ENCODE measurements at places on chromosomes 5 and 9.
A peak's percentile ranks its signal among the peaks of the same experiment; 100 is the strongest.

GRCh38 chr5:33475706-33476105, 34.9 kb downstream of the TARS1 start:
- DNase-seq: no peak

- DNase-seq: no peak
Observed at GRCh38 chr5:9698841-9699240, 68.7 kb upstream of the TAS2R1 start.

- no peak for DNase-seq
Observed at GRCh38 chr9:99109522-99109921, 4.6 kb downstream of the TGFBR1 start.

DNA sequence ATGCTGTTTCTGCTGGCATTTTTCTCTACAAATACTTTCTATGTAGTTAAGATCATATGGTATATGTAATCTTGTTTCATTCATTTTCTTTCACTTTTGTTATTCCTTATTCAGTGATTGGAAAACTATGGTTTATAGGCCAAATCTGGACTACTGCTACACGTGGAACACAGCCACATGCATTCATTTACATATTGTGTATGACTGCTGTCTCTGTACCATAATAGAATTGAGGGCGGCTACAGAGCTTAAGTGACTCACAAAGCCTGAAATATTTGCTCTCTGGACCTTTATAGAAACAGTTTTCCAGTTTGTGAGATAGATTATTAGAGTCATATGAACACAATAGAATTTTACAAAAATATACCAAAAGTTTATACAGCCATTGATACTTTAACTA, 133.6 kb upstream of the CDKN2B start:
- no peak for DNase-seq

DNA sequence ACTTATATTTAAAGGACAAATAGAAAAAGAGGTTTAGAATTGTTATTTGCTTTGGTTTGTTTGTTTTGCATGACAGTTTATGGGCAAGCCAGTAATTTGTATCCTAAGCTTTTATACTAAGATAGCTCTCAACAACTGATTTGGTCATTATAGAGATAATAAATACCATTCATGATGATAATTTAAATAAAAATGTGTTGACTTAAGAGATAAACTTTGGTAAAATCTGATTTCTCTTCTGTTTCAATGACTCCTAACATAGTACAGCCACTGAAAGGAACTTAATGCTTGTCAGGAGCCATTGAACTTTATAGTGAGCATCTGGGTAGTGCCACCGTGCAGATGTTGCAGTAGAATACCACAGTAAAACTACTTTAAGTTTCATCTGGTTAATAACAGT, 160.7 kb upstream of the ACOT12 start:
- DNase-seq: no peak

DNA sequence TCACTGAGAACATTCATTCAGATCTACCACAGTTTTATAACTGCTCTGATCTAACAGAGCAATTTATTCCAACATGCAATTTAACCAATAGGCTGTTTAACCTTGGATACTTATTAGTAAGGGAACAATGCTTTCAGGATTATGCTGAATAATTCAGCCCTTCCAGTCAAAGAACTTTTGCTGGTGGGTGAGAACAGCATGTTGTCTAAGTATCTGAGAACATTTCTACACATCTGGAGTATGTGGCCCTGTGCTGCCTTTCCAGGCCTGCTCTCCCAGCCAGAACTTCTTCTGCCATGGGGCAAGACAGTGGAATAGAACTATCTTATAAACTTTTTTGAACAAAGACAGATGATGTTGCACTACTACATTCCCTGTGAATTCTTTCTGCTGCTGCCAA, 55.8 kb downstream of the NFIB start:
- DNase-seq: no peak

DNA sequence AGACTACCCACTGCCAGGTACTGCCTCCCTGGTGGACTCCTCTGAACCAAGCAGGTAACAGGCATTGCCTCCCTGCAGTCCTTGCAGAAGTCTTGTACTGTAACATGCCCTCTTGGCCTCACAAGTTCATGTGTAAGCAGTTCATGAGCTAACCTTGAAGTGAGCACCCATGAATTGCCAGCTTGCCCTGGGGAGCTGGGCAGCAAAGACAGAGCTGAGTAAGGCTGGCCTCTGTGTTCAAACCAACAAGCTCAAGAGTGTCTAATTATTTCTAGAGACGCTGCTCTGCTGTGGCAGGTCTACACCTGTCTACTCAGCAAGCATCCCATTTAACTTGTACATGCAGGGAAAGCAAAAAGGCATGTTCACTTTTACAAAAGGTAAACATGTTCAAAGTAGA, 113.5 kb downstream of the FEM1C start:
- no peak for DNase-seq

GRCh38 chr5:108451269-108451668, 69.4 kb upstream of the FBXL17 start:
- no peak for DNase-seq

DNA sequence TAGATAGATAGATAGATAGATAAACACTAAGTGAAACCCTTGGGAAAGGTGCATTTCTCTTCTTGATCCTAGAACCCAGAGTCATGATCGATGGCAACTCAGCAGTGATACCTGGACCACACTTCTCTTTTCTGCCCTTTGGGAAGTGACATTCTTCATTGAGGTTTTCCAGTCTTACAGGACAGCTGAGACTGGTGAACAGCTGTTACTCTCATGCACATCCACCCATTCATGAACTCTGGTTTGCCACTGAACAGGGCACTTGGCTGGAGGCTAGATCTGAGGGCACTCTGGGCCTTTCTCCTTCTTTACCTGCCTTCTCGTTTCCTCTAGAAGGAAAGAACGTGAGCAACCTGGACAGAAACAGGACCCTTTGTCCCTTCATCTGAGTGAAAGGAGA, 164.5 kb downstream of the DRD1 start:
- no peak for DNase-seq

- no peak for DNase-seq
Observed at GRCh38 chr9:15317836-15318235, 10.8 kb upstream of the TTC39B start.

GRCh38 chr5:124162767-124163532, 583.5 kb downstream of the ZNF608 start:
- peak; percentile 10 for DNase-seq

- no peak for DNase-seq
Observed at GRCh38 chr5:2754581-2755075, 3.2 kb upstream of the IRX2 start.

DNA sequence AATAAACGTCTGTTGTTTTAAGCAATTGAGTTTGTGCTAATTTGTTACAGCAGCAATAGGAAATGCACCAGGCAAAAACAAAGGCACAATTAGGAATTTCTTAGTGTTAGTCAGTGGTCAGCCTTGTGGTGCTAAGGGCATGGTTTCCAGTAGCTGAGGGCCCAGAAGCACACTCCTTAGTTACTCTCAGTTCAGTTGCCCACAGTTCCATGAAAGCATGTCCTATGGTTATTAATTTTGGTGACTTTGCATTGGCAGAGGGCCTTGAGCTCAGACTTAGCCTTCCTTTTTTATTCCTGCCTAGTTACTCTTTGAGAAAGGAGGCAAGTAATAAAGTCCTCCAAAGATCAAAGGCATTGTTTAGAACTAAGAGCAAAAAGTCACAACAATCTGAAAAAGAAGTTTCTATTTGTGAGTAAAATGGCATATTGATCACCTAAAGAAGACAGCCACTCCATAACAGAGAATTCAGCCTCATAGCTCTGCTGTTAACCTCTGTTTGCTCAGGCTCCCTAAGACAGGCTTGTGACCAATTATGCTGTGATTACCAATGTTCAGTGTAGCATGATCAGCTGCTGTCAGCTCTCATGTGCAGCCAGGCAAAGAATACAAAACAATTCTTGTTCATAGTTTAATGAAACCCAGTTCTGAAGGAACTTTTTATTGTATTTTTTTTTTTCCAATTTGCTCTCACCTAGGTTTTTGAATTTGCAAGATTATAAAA, 57.0 kb upstream of the MROH2B start:
- no peak for DNase-seq

- no peak for DNase-seq
Observed at GRCh38 chr5:10735569-10736276, 25.3 kb downstream of the DAP start.

- DNase-seq: peak; percentile 55
Observed at GRCh38 chr5:38922199-38922598, 76.4 kb downstream of the OSMR start.

DNA sequence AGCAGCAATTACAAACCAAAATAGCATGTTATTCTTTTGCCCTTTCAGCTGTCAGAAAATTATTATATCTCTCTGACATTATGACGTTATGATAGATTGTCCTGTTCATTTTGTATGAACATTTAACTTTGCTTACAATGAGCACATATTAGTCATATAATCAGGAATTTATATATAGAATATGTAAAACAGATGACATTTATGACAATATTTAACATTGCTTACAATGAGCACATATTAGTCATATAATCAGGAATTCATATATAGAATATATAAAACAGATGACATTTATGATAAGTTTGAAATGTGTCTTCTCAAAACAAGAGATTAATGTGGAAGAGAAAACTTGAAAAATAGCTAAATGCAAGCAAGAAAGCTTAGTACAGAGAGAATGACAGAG, 1180.2 kb downstream of the CDH12 start:
- DNase-seq: no peak

DNA sequence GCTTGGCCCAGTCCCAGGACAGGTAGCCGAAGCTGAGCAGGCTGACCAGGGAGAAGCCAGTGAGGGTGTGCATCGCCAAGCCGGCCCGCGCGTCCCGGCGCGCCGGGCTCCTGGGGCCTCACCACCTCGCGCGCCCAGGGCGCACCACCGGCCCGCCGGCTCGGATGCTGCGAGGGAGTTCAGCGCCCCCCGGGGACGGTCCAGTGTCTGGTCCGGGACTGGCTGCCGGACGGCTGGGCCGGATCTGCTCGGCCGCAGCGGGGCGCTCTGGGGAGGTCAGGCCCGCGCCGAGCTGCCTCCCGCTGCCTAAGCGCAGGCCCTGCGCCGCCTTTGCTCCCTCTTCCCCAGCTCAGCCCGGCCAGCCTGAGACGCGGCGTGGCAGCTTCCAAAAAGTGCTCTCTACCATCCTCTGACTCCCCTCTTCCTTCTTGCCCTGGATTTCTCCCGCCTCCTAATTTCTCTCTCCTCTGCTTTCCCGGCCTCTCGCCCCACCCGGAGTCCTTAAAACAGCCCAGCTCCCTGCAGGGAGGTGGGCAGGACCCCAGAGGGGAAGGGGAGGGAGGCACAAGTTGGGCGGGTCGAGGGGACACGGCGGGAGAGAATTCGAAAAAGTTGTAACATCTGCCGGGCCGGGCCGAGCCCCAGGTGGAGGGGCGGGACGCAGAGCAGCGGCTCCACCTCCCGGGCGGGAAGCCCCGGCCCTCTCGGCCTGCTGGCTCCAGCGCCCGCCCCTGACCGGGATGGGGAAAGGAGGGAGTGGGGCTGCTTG, at the start of gene ARSI:
Gene ARSI, minus strand, starts transcription at position 605 of the 769 bp plus-strand sequence. Its CDS starts 532 bp downstream, at position 73.
- no peak for DNase-seq

DNA sequence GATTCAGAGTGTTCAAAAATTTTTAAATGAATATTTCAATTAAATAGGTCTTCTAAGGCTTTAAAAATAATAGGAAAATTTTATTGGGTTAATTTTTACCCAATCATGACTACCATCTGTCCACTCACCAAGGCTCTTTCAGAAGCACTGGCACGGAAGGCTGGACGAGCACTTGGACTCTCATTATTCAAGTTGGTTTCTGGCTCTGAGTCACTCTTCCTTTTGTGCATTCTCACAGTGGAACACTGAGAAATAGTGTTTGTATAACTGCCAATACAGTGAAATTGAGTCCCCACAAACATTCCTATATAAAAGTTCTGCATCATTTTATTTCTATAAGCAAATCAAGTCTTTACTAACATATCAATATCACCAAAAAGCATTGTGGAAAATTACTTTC, 1149.0 kb downstream of the EFNA5 start:
- DNase-seq: no peak

DNA sequence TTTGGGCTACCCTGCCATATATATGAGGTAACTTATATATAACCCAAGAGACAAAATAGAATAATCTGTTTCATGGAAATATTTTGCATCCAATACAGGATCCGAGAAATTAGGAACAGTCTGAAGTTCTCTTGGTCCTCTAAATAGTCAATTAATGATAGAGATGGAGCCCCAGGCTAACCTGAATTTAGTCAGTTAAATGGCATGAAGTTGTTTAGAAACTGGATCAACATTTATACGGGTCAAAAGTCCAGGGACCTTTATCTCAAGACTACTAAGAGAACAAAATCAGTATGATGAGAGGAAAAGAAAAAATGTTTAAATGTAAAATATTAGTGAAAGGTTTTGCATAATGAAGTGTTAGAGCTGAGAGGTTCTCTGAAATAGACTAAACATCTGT, 303.3 kb upstream of the ACTBL2 start:
- no peak for DNase-seq

GRCh38 chr5:132134384-132134783, 60.8 kb downstream of the CSF2 start:
- no peak for DNase-seq

GRCh38 chr5:124572971-124573370, 173.5 kb downstream of the ZNF608 start:
- DNase-seq: no peak

GRCh38 chr9:92961627-92962302, 14.4 kb downstream of the FGD3 start:
- peak; percentile 61 for DNase-seq

DNA sequence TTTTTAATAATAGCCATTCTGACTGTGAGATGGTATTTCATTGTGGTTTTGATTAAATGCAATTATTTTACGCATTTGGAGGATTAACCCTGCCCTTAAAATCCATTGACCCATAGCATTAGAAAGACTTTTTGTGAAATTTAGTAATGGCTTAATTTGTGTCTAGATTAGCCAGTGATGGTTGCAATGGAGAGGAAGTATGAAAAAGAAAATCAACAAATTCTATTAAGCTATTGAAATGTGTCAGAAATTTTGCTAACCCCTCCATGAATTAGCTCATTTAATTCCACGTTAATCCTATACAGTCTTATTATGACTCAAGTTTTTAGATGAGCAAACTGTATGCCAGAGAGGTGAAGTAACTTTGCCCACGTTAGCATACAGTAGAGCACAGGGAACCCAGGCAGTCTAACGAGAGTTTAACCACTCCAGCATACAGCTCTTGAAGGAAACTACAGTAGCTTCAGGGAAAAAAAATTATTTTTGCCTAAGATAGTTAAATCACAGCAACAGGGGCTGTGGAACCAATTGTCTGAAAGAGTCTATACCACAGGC, 158.2 kb upstream of the PPP2R2B start:
- DNase-seq: no peak

All from activated naive CD8-positive, alpha-beta T cell treated with anti-CD3 and anti-CD28 coated beads, Interleukin-2, amount 50 U/mL, for 24 hours (primary cell).